Caki2 (cell line): ENCODE measurements at places on chromosomes 5 and 9. TPM values are rescaled to one million over a fixed set of nuclear protein-coding genes. Genes with fewer than 3 reads are reported as not detected.

IRGM gene
- total RNA-seq = not detected in 2 replicates

DNA sequence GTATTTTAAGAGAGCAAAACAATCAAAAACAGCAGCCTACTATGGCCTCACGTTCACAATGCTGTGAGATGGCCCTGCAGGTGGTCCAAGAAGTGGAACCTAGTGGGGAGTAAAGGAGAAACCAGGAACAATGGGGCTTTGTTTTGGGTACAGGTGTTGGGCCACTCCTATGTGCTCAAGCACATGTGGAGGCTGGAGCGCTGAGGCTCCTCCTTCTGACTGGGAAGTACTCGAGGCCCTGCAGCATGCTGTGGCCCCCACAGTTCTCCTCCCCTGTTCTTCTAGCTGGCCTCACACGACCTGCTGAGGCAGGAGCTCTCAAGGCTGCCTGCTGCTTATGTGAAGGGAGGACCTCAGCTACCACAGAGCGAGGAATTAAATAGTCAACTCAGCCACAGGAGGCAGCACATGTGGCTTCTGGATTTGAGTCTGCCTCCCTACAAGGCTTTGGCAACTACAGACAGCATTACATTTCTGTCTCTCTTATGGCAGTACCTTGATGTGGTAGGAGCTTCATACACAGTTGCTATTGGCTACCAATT lies 482.3 kb downstream of the SPOCK1 start:
- DNase-seq = no peak

GRCh38 chr9:36762958-36763357 lies 190.3 kb downstream of the MELK start:
- no peak for DNase-seq

DNA sequence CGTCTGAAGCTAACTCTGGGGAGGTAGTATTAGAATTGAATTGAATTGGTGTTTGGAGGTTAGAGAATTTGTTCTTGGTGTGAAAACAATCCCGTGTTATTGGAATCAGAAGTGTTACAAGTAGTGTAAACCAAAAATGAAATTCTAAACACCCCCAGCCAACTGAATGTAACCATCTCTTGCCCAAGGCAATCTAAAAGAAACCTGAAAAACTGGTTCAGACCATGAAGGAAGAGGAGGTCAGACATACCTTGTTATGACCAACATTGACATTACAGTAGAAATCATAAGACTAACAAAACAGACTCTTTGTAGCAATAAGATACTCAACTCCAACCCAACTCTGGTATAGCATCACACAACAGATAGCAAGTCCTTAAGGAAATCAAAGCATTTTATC lies 159.0 kb downstream of the TUSC1 start:
- no peak for DNase-seq

- peak; percentile 63 for DNase-seq
Measured at GRCh38 chr5:157049605-157050004, 9.3 kb downstream of the HAVCR1 start.
